NCI-H460 (cell line): ENCODE measurements at places on chromosomes 4 and X.
A peak's percentile ranks its signal among the peaks of the same experiment; 100 is the strongest.

GRCh38 chr4:1855333-1856070 lies 454 bp downstream of the LETM1 start:
- no peak for DNase-seq

GRCh38 chrX:152646961-152647360 lies 9.3 kb downstream of the GABRQ start:
- DNase-seq: no peak

GRCh38 chrX:15664487-15665444 lies at the start of gene CLTRN:
CLTRN (minus strand) TSS chrX:15664805; CDS start chrX:15664775, 30 bp downstream.
- DNase-seq: no peak

- DNase-seq: no peak
Measured at GRCh38 chr4:21802406-21802805, 146.2 kb downstream of the KCNIP4 start.

DNA sequence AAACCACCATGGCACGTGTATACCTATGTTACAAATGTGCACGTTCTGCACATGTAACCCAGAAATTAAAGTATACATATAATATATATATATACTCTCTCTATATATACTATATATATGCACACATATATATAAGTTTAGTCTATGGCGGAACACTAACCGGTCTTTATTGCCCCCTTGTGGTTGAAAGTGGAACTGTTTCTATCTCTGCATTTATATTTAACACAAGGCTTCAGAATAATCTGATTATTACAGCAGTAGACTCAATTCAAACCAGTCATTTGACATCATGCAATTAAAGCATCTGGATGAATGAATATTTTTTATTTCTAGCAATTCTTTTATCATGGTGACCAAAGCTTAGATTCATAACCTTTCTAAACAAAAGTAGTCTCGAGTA lies 14.6 kb downstream of the RAB9B start:
- peak; percentile 59 for DNase-seq

DNA sequence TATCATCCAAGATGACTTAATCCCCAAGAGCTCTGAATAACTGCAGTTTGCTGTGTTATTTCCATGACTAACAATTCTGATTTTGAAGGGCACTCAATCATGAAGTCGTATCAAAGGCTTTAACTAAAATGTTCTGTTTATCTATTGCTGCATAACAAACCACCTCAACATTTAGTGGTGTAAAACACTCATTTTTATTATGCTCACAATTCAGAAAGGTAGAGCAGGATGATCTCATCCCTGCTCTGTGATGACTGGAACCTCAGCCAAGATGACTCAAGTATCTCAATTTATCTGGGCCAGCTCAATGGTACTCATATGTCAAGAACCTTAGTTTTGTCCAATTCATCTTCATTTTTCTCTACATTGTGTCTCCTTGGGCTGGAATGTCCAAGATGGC lies 451.1 kb downstream of the PPARGC1A start:
- no peak for DNase-seq

- no peak for DNase-seq
Measured at GRCh38 chr4:25060963-25061340, 30.2 kb upstream of the LGI2 start.

GRCh38 chr4:30605616-30606190 lies 114.5 kb upstream of the PCDH7 start:
- DNase-seq: no peak

GRCh38 chrX:24668111-24668510 lies 21.0 kb upstream of the PCYT1B start:
- no peak for DNase-seq

GRCh38 chr4:83112231-83112630 lies 2.3 kb downstream of the PLAC8 start:
- no peak for DNase-seq

DNA sequence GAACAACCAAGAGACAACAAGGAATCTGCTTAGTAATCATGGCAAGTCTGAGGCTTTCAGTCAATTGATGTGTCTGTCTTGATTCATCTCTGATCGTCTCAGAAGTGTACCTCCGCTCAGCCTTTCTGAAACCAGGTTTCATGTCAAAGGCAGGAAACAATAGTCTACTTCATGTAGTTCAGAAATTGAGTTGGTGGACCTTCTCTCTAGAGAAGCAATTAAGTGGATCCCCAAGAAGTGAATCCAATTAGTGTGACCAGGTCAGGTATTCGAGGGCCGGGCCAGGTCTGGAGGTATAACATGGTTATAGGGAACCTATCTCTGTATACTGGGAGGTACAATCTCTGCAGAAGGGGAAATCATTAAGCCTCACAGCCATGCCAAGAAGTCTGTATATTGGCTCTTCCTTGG lies 32.0 kb downstream of the DAPP1 start:
- DNase-seq: no peak

GRCh38 chr4:123452616-123453015 lies 56.0 kb downstream of the SPRY1 start:
- peak; percentile 11 for DNase-seq

- no peak for DNase-seq
Measured at GRCh38 chr4:124958847-124959246, 246.3 kb upstream of the ANKRD50 start.

DNA sequence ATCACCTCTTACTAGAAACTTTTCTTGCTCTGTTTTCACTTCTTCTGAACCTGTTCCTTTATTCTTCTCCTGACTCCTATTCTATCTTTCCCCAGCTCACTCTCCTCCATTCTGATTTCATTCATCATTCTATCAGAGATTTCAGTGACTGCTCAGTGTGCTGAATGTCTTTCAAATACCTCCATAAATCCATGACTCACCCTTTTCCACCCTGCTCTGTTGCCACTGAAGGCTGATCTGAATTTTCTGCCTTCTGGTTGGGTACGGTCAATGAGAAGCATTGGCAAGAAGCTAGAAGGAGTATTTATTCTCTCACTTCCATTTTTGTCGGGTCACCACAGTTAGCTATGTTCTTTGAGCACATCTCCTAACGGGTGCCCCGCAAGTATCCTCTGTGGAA lies 265.9 kb downstream of the CBLL2 start:
- no peak for DNase-seq

- no peak for DNase-seq
Measured at GRCh38 chr4:76723924-76724323, 174.0 kb downstream of the SOWAHB start.

DNA sequence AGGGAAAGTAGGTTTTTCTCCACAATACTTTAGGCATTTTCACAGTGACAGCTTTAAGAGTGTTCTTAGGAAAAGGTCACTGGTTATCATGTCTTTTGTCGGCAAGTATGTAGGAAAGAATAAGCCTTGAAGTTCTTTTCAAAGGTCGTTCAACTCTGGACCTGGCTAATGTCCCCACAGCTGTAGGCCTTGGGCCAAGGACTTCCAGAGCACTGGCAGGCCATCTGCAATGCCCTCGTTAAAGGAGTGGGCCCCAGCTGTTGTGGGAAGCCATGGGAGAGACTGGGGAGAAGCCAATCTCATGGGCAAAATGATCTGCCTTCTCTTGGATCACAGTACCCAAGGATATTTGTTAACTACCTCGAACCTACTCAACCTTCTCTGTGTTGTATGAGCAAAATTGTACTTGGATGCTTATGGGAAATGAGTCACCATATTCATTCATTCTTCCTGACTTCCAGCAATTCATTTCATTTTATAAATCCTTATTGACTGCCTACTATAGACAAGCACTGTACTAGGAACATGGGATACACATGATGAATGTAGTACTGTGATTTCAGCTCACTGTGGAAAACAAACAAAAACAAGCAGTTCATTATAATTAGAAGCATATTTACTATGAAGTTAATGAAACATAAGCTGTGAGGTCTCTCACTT lies 141.1 kb upstream of the KIT start:
- DNase-seq: no peak

GRCh38 chr4:75714704-75715103 lies 9.7 kb upstream of the USO1 start:
- no peak for DNase-seq

DNA sequence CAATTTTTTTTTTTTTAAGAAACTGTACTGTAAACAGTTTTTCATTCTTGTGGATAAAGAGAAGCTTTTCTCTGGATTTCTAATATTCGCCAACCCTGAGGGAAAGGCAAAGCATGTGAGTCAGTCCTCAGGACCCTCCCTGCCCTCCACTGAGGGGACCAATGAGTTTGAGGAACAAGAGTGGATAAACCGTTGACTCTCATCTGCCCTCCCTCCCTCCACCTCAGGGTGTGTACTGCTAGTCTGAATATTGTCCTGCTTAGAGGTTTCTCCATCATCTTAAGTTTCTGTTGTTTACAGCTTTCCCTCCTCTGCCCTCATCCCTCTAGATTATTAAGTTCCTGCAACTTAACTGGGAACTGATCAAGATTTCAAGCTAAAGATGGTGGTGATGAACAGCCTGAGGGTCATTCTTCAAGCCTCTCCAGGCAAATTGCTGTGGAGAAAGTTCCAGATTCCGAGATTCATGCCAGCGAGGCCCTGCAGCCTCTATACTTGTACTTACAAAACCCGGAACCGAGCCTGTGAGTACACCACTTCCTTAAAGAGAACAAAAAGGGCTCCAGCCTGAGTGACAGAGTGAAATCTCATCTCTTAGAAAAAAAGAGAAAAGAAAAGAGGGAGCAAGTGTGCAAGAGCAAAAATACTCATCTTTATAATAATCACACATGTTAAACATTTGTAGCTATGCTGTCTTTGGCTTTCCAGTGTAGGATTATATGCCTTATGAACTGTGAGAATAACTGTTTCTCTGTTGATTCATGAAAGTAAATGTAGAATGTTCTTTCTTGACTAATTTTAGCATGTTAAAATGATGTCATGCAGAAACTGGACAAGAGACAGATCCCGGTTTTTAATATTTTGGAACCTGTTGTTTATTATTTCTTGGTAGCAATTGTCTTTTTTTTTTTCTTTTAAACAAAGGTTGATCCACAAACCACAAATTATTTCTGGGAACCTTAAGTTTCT lies 11.9 kb downstream of the CA5B start:
- DNase-seq: no peak

- DNase-seq: no peak
Measured at GRCh38 chr4:105912633-105913032, 17.4 kb downstream of the NPNT start.

DNA sequence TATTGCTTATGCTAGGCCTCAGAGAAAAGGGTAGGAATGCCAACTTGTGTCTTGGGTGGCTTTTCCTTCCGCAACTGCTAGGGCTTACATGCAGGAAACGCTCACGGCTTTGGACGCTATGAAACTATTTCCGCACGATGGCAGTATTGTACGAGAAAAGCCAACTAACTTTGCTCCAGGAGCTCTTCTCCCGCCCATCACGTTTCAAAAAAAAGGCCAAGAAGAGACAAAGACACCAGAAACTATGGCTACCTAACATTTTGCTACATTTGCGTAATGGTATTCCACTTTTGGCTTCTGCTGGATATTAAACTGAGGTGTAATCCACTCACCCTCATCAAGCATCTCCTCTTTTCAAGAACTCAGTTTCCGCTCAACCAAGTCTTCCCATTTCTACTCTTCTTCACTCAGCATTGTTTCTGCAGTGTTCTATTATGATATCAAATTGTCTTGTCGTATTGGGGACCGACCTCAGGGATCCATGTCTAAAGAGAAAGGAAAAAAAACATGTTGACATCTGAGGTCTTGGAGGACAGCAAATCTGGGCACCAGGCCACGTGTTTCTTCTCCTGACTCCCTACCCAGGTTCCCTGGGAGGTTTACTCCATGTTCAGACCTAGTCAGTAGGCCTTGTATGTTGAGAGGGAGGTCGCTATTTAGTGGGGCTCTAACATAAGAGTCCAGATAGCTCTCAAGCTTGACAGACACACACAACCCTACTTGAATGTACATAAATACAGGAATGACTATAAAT lies 239.4 kb upstream of the STK26 start:
- DNase-seq: no peak

DNA sequence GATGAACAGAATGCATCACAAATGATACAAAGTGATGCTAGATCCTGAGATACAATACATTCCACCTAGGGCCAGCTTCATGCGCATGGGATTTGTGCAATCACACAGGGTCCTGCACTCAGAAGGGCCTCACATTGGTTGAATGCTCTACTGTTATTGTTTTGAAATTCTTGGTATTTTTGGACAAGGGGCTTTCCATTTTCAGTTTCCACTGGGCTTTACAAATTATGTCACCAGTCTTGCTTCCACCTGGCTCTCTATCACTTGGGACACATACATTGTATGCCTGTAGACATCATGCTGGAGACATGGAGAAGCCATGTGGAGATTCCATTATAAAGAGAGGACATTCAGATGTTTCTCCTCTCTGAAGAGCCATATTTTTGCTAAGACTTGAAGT lies 155.8 kb downstream of the NAA11 start:
- no peak for DNase-seq

DNA sequence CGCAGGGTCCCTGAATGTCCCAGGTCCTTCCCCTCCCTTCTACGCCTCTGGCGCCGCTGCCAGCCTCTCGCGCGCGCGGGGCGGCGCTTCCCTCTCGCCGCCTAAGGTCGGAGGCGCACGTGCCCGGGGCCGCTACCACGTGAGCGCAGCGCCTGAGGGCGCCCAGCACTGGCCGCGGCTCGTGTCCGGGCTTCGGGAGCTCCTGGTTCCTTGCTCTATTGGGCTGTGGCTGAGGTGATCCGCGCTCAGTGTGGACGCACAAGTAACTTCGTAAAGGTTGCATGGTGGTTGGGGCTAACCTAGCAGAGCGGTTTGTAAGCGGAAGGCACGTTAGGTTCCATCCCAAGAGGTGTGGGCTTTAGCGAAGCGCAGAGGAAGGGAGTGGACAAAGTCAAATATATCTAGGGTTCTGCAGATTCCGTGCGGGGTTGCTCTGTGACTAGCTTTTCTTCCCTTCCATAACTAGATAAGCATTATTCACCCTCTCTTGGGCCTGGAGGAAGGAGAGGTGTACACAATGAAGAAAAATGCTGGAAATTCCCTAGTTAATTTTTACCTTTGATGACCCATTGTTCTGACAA lies 1.8 kb downstream of the TLL1 start:
- DNase-seq: no peak

DNA sequence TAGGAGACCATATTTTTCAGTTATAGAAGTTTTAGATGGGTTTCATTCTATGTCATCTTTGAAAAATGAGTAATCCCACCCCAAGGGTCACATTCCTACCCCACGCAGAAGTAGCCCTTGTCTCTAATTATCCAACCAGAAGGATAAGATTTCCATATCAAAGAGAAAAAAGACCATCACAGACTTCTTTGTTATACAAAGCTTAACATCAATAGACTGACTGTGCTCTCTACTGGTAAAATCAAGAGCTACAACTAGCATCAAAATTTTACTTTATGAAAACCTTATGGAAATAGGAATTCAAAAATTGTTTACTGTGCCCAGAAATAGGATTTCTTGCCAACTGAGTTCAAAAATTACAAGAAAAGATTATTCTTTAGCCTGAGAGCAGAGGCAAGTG lies 24.9 kb downstream of the TNMD start:
- no peak for DNase-seq

GRCh38 chr4:145207934-145208333 lies 27.5 kb upstream of the OTUD4 start:
- no peak for DNase-seq

GRCh38 chr4:15232366-15233263 lies 195.2 kb upstream of the C1QTNF7 start:
- DNase-seq: no peak

DNA sequence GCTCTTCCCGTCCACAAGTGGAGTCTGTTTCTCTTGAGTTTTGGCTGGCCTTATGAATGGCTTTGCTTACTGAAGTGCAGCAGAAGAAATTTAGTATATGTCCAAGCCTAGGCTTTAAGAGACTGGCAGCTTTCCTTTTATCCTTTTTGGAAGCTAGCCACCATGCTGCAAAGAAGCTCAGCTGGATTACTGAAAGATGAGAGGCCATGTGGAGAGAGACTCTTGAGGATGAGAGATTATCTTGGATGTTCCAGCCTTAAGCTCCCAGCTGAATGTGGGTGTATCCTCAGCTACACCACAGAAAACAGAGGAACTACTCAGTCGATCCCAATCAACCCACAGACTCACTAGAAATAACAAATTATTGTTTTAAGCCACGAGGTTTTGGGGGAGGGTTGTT lies 12.5 kb downstream of the CCNG2 start:
- no peak for DNase-seq
